ENCODE measurements at places on chromosomes 13 and 19. TPM values are rescaled to one million over a fixed set of nuclear protein-coding genes. Genes with fewer than 3 reads are reported as not detected.

- DNase-seq = no peak
These were observed 136.3 kb downstream of the DCT start for GRCh38 chr13:94343243-94343585.

DNA sequence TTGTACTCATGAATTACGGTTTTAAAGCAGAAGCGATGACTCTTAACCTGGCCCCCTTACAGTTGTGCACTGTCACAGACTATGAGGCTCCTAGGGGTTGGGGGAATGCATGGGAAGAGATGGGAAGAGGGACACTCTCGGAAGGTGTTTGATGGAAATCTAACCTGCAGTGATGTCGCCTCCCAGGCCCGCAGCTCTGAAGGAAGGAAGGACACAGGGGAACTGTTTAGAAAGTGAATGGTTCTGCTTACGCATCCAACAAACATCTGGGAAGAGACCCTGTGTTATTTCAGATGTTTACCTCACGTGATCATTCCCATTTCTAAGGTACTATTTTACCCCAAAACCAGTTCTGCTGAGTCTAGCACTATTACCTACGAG, 48.0 kb upstream of the SLC7A9 start:
- DNase-seq = no peak

DNA sequence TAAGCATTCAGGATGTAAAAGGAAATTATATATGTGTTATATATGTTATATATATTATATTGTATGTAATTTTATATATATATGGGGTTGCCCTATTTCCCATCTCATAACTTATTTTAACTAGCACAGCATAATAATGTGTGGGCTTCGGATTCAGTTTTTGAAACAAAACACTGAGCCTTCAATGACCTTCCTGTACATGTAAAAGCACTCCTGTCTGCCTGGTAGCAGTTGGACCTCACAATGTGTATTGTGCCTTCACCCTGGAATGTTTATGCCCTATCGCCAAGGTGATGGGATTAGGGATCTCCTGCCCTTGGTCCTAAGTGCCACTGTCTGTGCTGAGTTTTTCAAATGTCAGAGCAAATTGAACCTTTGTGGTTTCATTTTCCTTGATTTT, 968.8 kb downstream of the TUBA3C start:
- no peak for DNase-seq

PLPPR3 gene
- not detected for polyA plus RNA-seq

CYP2A6 gene
- not detected for polyA plus RNA-seq
